Activated CD4-positive, alpha-beta memory T cell treated with anti-CD3 and anti-CD28 coated beads, Interleukin-2, amount 10 ng/mL, durations not matched to agents 7 days and 5 days (primary cell): ENCODE measurements at places on chromosomes 1 and 21.

- DNase-seq = no peak
Observed at GRCh38 chr1:10945991-10946509, 66.4 kb upstream of the TARDBP start.

GRCh38 chr1:165641231-165641987 lies 10.4 kb downstream of the MGST3 start:
- DNase-seq = no peak

- no peak for DNase-seq
Observed at GRCh38 chr1:225613006-225613405, 39.9 kb downstream of the ENAH start.

DNA sequence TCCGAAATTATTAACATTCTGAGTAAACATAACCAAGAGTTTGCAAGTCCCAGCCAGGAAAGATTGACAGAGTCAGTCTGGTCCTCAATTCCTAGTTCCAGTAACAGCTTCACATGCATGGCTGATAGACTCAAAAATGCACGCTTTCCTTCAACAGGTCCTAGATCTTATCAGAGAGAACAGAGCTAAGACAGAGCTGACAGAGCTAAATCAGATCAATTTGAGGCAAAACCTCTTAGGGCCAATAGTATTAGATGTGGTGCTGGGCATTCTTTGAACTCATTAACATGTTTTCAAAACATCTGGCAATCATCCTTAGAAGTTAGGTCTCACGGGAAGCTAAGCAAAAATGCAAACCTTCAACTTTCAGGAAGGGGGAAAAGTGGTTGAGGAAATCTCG lies 114.0 kb downstream of the GREM2 start:
- DNase-seq = no peak

DNA sequence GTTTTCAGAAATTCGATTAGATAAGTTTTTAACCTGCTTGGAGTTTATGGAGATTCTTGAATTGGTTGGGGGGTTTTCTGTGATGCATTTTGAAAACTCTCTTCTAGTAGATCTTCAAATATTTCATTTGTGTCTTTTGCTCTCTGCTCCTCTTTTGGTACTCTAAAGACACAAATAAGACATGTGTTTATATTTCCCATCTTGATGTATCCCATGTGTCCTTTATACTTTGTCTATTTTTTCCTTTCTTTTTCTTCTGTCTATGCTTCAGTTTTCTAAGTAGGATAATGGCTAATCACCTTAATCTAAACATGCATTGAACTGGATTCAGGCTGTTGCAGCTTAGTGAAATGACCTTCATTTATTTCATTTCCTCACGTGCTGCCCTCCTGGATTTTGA lies 63.8 kb upstream of the C1orf87 start:
- DNase-seq = no peak

DNA sequence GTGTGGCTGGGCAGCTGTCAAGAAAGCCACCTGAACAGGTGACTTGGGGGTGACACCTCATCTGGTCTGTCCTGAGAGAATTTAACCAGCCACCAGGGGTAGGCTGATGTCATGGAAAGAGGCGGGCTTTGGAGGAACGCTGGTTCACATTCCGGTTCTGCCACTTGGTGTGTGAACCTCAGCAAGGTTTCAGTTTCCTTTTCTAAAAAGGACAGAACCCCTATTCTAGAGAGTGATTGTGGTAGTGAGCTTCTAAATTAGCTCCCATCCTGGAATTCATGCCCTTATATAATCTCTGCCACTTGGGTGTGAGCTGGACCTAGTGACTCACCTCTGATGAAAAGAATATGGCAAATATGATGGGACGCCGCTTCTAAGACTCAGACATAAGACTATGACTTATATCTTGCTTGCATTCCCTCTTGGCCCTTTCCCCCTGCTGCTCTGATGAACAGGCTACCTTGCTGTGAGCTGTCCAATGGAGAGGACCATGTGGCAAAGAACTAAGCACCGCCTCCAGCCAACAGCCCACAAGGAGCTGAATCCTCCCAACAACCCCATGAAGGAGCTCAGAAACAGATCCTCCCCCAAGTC lies 332.1 kb downstream of the RRAGC start:
- DNase-seq = peak; percentile 83

DNA sequence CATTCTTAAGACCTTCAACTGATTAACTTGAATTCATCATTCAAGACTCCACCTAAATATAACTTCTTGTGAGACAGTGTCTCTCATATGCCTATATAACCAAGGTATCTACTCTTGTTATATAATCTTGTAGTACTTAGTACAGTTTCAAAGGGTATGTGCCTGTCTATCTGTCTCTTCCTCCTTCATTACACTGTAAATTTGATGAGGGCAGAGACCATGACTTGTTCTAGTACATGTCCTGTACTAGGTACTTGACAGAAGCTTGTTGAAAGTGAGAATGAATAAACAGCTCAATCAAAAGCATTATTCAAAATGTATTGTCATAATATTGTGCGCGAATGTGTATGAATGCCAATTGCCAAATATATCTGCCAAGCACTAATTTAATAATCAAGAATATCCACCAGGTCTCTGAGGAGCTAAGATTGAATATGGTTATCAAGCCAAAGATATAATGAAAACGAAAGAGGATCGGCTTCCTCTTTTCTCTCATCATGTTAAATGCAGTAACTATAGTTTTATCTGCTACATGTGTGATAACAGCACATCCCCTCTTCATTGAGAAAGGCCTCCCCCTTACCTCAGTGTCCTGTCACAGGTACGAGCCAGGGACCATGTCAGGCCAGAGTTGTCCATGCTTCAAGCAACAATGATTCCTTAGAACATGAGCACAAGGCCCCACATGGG lies 117.3 kb downstream of the UCHL5 start:
- DNase-seq = no peak

- DNase-seq = no peak
Observed at GRCh38 chr1:8925406-8925805, 20.3 kb upstream of the CA6 start.

GRCh38 chr1:180154003-180154324 lies 705 bp upstream of the QSOX1 start:
- DNase-seq = no peak

- no peak for DNase-seq
Observed at GRCh38 chr1:3899754-3900149, 320 bp downstream of the C1orf174 start.

DNA sequence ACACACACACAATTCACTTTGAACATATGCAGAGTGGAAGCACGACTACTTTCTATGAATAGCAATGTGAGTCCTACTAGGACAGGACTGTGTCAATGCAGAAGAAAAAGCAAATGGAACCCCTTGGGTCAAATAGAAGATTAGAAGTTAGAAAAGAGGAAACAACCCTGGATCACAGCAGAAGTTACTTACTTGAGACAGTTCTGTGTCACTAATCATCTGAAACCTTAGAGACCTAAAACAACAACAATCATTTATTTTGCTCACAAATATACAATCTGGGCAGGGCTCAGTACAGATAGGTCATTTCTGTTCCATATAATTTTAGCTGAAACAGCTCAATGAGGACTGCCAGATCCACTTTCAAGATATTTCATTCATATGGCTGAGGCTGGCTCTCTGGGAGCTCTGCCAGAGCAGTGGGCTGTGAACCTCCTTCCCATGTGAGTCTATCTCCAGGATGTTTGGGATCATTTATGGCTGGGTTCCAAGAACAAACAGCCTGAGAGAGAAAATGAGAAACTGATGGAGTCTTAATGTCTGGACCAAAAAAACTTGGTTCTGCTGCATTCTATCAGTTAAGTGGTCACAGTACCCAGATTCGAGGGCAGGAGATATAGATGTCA lies 42.5 kb upstream of the IL10 start:
- no peak for DNase-seq

DNA sequence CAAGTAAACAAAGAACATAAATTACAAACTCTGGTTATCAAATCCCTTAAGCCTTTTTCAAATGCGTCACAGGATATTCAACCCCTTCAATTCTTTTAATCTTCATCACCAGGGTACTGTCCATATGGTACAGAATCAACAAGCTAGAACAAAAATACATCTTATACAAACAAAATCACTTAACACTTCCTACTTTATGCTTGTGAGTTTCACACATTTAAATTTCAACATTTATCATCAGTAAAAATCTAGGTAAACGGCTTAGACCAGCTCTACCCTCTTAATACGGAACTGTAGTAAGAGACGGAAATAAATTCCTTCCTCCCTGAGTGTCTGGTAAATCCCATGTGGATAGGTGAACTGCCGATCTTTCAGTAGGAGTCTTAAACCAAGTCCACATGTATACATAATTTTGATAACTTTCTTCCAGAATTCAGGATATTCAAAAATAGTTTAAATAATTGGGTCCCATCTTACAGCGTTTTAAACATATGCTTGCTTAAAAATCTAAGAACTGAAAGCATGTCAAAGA lies 1.0 kb downstream of the CCDC181 start:
- no peak for DNase-seq

- DNase-seq = no peak
Observed at GRCh38 chr1:231385416-231385748, 36.7 kb downstream of the EGLN1 start.

- no peak for DNase-seq
Observed at GRCh38 chr1:162666006-162666645, 33.9 kb downstream of the DDR2 start.
